ENCODE measurements at places on chromosomes 6 and 20. TPM values are rescaled to one million over a fixed set of nuclear protein-coding genes. Genes with fewer than 3 reads are reported as not detected.

The GGT7 gene
- total RNA-seq, result 25.5 TPM

The PRELID3B gene
- total RNA-seq, result 13.4 TPM

The ISM1 gene
- total RNA-seq, result 60.1 TPM

The VEGFA gene
- 110 TPM for total RNA-seq

The RSPO4 gene
- 1.4 TPM for total RNA-seq

The SHLD1 gene
- not detected for total RNA-seq

The ERVFRD-1 gene
- total RNA-seq, result not detected

The WFDC12 gene
- not detected for total RNA-seq

DNA sequence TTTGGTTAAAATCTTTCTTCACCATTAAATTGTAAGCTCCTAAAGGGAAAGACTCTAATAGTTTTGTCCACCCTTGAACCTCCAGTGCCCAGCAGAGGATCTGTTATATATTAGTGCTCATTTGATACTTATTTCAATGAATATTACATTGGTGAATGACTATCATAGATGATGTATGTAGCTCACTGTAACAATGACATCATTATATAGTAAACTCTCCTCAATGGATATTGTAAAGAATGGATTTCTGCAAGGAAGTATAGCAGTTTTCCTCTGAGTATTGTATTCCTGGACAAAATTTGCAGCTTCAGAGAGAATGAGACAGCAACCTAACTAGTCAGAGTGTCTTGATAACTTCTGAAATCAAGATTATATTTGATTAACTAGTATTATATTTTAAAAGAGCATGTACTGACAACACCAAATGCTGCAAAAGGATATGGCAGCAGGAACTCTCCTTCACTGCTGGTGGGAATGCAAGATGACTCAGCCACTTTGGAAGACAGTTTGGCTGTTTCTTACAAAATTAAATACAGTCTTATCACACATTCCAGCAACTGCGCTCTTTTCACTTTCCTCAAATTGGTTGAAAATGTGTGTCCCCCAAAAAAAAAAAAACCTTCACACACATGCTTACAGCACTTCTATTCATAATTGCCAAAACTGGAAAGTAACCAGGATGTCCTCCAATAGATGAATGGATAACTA lies 189.8 kb upstream of the OPRM1 start:
- no peaks in the 10 kb centered on the region for H3K27me3 ChIP-seq
- no peaks in the 10 kb centered on the region for H3K4me1 ChIP-seq
- no peak overlapping the region for H3K27ac ChIP-seq
- no peaks in the 10 kb centered on the region for H3K36me3 ChIP-seq
- no peak for DNase-seq

- H3K27me3 ChIP-seq, result no peaks in the 10 kb centered on the region
- H3K4me3 ChIP-seq, result no peak overlapping the region
- peaks cover 6% of the 10 kb centered on the region for H3K4me1 ChIP-seq
- H3K27ac ChIP-seq, result no peak overlapping the region
Observed at GRCh38 chr6:37874726-37875125, 55.2 kb downstream of the ZFAND3 start.

- peak overlapping the region; percentile 41 for H3K4me3 ChIP-seq
- H3K36me3 ChIP-seq, result no peaks in the 10 kb centered on the region
- no peaks in the 10 kb centered on the region for H3K27me3 ChIP-seq
- no peaks in the 10 kb centered on the region for H3K4me1 ChIP-seq
- DNase-seq, result no peak
Observed at GRCh38 chr20:60137657-60138245, 179.5 kb downstream of the CDH26 start.

GRCh38 chr6:34223381-34223955 lies 13.2 kb upstream of the HMGA1 start:
- H3K27ac ChIP-seq, result peak overlapping the region; percentile 79
- H3K27me3 ChIP-seq, result no peaks in the 10 kb centered on the region
- H3K4me1 ChIP-seq, result no peaks in the 10 kb centered on the region
- H3K4me3 ChIP-seq, result peak overlapping the region; percentile 77
- H3K36me3 ChIP-seq, result no peaks in the 10 kb centered on the region

DNA sequence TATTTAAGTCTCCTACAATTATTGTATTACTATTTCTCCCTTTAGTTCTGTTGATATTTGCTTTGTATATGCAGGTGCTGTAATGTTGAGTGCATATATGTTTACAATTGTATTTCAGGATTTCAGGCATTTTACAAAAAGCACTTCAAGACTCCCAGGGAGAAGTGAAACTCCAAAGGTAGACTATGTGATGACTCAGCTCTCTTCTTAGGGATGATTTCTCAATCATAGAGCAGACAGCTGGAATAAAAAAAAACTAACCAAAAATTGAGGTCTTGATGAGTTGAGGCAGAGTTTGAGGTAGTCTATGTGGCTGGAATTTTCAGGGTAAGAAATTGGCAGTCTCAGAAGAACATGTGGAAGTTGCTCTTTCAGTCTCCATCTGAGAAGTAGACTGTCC lies 786.1 kb downstream of the TFAP2A start:
- H3K27me3 ChIP-seq, result no peaks in the 10 kb centered on the region
- no peaks in the 10 kb centered on the region for H3K4me1 ChIP-seq
- H3K4me3 ChIP-seq, result no peak overlapping the region
- H3K27ac ChIP-seq, result no peak overlapping the region

DNA sequence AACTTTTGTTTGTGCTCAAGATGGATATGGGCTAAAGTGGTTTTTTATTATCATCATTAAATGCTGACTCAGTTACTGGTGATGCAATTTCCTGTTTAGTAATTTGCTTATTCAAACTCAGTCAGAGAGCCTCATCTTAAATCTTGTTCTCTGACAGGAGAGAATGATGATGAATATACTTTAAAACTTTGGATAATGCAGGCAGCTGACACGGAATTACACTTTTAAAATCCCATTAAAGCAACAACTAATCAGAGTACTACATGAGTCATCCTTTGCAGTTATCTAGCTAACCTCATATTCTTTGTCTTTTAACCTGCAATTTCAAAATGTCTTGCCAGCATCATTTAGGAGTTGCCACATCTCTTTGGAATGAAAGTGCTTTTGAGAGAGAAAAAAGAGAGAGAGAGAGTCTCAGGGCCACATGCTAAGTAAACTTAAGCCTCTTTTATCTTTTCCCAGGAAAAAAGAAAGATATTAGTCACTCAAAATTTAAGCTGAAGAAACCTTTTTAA lies 9.2 kb upstream of the C6orf141 start:
- H3K27me3 ChIP-seq, result no peaks in the 10 kb centered on the region
- DNase-seq, result no peak
- H3K27ac ChIP-seq, result no peak overlapping the region
- H3K4me1 ChIP-seq, result no peaks in the 10 kb centered on the region
- no peaks in the 10 kb centered on the region for H3K36me3 ChIP-seq

DNA sequence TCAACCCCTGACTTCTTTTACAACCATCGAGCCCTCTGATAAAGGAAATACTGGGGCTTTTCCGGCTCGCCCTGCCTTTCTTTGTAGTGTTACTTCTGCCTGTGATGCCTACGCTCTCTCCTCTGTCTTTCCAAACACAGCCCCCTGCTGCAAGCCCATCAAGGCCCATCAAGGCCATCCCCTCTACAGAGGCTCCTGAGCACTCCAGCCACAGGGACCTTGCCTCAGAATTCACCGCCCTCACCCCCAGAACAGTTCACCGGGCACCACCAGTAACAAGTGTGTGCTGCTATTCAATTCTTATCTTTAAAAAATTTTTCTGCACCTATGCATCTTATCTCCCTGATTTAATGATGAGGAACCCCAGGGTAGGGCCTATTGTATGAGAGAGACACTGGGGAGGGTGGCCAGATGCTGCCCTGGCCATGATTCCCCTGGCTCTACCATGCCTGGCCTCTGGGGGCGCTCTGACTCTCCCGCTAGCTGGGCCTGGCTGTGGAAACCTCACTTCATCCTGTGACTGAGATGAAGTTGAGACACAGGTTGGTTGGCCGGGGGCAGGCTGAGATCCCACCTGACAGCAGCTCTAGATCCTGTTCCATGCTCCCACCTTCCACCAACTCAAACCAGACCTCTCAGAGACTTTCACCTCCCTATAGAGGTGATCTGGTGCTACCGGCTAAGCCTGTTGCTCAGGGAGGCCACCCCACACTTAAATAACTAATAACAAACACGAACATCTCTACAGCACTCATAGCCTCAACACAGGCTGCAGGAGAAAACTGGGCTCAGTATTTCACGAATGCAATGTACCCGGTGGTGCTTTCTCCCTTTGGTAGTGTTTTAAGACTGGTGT lies 19.2 kb upstream of the GLP1R start:
- H3K4me1 ChIP-seq, result no peaks in the 10 kb centered on the region
- no peaks in the 10 kb centered on the region for H3K36me3 ChIP-seq
- no peak overlapping the region for H3K27ac ChIP-seq
- H3K4me3 ChIP-seq, result no peak overlapping the region
- no peaks in the 10 kb centered on the region for H3K27me3 ChIP-seq

- no peaks in the 10 kb centered on the region for H3K27me3 ChIP-seq
- DNase-seq, result no peak
- H3K27ac ChIP-seq, result no peak overlapping the region
- H3K4me3 ChIP-seq, result no peak overlapping the region
Observed at GRCh38 chr6:88775866-88776571, 187.4 kb downstream of the RNGTT start.

DNA sequence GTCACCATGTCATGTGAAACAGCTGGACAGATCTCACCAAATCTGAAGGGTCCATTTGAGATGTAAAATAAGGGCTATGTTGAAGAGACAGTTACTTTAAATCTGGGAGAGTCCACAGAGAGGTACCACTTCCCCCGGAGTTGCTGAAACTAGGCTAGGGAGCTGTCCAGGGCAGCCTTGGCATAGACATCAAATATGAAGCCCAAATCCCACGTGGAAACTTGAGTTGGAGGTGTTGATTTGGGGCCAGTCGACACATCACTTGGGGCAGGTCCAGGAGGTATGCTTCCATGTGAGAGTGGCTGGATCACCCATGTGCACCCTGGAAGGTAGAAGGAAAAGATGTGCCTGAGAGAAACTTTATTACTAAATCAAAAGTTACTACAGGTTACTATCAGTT lies 12.0 kb upstream of the SERPINB9 start:
- no peak overlapping the region for H3K27ac ChIP-seq
- no peaks in the 10 kb centered on the region for H3K4me1 ChIP-seq
- no peaks in the 10 kb centered on the region for H3K27me3 ChIP-seq
- no peaks in the 10 kb centered on the region for H3K36me3 ChIP-seq
- DNase-seq, result no peak
- H3K4me3 ChIP-seq, result no peak overlapping the region

- H3K27ac ChIP-seq, result no peak overlapping the region
- no peak for DNase-seq
- no peaks in the 10 kb centered on the region for H3K27me3 ChIP-seq
- no peak overlapping the region for H3K4me3 ChIP-seq
Observed at GRCh38 chr6:112372226-112372806, 25.2 kb downstream of the RFPL4B start.

DNA sequence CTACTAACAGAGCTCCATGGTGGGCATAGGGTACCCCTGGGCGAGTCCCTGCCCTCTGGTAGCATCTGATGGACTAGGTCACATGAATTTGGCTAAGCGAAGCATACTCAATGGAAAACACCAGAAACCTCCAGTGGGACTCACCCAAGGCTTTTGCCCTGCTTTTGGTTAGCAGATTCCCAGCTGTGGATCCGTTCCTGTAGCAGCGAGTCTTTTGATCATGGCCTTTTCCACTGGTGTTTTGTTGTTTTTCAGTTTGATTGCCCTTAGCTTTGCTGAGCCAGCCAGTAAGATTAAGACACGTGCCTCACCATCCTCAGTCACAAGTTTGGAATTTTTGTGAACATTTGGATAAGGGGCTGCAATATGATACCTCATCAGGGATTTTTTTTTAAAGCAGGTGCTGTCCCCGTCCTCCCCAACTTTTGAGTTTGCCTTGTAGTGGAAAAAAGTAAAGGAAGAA lies 8.0 kb downstream of the TNFAIP3 start:
- H3K27ac ChIP-seq, result no peak overlapping the region
- no peak overlapping the region for H3K4me3 ChIP-seq
- no peaks in the 10 kb centered on the region for H3K27me3 ChIP-seq
- no peak for DNase-seq

DNA sequence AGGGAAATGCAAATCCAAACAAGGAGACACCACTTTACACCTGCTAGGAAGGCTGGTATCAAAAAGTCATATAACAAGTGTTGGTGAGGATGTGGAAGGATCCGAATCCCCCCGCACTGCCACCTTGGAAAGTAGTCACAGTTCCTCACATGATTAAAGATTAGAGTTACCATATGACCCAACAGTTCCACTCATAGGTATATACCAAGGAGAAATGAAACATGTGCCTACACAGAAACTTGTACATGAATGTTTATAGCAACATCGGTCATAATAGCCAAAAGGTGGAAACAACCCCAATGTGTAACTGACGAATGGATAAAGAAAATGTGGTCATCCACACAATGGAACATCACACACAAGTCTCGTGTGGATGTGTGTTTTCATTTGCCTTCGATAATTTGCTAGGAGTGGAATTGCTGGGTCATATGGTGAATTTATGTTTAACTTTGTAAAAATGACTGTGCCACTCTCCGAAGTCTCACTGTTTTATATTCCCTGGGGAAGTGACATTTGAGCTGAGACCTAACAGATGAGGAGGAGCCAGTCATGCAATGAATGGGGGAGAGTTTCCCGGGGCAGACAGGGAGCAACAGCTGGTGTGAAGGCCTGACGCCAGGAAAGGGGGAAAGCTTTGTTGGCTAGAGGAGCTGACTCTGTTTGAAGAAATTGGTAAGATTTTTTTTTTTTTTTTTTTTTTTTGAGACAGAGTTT lies 125.9 kb upstream of the MLN start:
- H3K4me3 ChIP-seq, result no peak overlapping the region
- no peaks in the 10 kb centered on the region for H3K27me3 ChIP-seq
- H3K4me1 ChIP-seq, result no peaks in the 10 kb centered on the region

DNA sequence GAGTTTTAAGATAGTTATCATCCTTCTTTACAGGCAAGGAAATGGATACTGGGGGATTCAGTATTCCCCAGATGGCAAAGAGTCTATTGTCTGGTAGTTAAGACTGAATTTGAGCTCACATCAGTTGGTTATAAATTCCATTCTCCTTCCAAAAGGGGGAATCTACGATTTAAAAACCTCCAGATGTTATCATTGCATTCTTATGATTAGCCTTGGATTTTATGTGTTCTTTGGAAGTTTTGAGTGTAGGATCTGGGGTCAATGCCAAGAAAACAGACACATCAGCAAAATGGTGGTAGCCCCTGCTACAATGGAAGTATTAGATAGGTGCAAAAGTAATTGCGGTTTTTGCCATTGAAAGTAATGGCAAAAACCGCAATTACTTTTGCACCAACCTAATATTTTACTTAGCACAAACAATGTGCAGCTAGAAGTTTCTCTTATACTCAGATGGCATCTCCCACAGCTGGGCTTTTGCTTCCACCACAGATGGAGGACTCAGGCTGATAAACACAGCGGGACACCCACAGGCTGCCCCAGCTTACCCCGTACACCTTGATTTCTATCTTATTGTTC lies 168.2 kb upstream of the RIN2 start:
- H3K36me3 ChIP-seq, result no peaks in the 10 kb centered on the region
- H3K4me3 ChIP-seq, result no peak overlapping the region
- no peak overlapping the region for H3K27ac ChIP-seq
- H3K27me3 ChIP-seq, result no peaks in the 10 kb centered on the region

- H3K36me3 ChIP-seq, result no peaks in the 10 kb centered on the region
- no peak overlapping the region for H3K27ac ChIP-seq
- H3K4me3 ChIP-seq, result peak overlapping the region; percentile 64
- H3K27me3 ChIP-seq, result no peaks in the 10 kb centered on the region
Observed at GRCh38 chr6:159169557-159170332, 545 bp downstream of the FNDC1 start.

GRCh38 chr6:15739867-15740266 lies 77.0 kb upstream of the DTNBP1 start:
- no peak for DNase-seq
- no peak overlapping the region for H3K27ac ChIP-seq
- no peak overlapping the region for H3K4me3 ChIP-seq
- no peaks in the 10 kb centered on the region for H3K36me3 ChIP-seq
- H3K4me1 ChIP-seq, result no peaks in the 10 kb centered on the region
- no peaks in the 10 kb centered on the region for H3K27me3 ChIP-seq
